Activated T-helper 1 cell treated with anti-CD3 and anti-CD28 coated beads, Interleukin-2, amount 50 U/mL, for 16 hours (primary cell): ENCODE measurements at places on chromosomes 5 and 9.

- no peak for DNase-seq
Measured at GRCh38 chr5:14487897-14488570, 93.6 kb upstream of the OTULINL start.

DNA sequence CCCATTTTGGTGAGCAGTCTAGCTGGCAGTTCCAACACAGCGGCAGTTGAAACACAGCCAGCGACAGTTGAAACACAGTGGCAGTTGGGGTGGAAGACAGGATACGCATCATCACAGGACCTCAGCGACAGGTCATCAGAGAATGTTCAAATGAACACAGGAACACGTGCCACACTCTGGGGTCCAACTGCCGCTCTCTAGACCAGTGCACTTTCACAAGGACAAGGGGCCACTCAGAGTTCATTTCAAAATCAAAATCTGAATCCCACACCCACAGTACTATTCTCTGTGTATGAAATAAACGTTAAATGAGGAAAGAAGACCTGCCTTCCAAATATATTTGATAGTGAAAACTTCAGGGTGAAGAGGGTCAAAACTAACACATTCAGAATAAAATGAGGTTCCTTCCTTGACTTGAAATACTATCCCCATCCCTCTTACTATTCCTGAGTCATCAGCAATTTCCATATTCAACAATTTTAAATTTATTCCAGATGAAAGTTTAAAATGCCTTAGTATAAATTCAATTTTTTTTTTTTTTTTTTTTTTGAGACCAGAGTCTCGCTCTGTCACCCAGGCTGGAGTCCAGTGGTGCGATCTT is 53.0 kb upstream of the SIMC1 start:
- DNase-seq: no peak

GRCh38 chr5:56190497-56190896 is 42.6 kb downstream of the ANKRD55 start:
- DNase-seq: no peak

DNA sequence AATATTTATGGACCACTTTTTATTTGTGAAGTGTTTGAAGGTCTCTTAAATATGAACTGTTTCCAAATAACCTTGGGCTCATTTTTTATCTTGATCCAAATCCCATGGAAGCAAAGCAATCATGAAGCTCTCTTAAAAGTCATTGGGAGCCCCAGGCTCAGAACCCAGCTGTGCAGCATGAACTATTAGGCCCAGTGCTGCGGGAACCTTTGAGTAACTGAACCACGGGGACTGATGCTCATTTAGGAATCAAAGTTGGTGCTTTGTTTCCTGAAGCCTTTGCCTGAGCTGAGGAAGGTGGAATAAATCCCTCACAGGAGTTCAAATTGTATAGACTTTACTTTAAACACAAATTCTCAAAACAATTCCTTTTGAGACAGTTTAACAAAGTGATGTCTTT is 27.8 kb downstream of the MAT2B start:
- no peak for DNase-seq

DNA sequence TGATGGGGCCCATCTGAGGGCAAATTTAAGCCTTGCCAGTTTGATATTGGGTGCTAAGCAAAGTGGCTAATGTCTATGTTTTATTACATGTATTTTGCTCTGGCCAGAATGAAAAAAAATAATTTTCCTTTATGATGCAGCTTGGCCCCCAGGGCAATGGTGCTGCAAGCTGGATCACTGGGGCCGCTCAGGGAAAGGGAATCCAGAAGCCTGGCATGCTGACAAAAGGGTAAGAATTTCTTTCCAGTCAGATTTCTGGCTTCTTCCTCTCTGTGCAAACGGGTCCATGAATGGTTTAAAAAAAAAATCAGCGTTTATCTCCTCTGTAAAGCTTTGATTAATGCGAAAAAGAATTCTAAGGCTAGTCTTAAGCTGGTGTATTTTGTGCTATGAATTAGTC is 138.4 kb downstream of the MAPKAP1 start:
- DNase-seq: no peak
